ENCODE measurements at places on chromosomes 6 and 20. TPM values are rescaled to one million over a fixed set of nuclear protein-coding genes. Genes with fewer than 3 reads are reported as not detected.

DNA sequence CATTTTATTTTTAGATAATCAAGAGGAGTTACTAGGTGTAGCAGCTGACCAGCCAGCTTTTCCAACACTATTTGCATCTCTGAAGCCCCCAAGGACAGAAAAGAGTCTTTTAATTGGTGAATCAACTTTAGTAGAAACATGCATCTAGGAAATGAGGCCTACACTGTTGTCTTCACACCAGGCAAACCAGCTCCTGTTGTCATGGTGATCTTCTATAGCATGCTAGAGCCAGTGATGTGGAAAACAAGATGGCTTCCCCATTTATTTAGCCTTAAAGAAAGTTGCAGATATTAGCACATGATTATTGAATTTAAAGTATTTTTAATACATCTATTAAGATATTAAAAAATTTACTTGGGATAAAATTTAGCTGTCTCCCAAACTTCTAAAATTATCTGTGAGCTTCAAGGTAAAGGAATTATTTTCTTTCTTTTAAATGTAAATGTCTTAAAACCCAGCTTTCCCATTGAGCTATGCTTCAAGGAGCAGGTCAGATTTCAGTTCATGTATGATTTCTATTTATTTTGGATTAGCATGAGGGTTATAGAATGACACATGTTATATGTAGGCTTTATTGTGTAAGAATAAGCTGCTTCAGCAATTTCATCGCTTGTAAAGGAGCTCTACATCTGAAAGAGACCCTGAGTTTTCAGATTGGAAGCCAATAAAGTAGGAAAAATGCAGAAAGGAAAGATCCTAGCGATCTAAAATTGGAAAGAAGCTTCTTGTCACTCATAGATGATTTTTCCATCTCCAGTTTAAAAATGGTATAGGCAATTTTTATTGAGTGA lies 564.9 kb upstream of the CITED2 start:
- DNase-seq, result no peak

DNA sequence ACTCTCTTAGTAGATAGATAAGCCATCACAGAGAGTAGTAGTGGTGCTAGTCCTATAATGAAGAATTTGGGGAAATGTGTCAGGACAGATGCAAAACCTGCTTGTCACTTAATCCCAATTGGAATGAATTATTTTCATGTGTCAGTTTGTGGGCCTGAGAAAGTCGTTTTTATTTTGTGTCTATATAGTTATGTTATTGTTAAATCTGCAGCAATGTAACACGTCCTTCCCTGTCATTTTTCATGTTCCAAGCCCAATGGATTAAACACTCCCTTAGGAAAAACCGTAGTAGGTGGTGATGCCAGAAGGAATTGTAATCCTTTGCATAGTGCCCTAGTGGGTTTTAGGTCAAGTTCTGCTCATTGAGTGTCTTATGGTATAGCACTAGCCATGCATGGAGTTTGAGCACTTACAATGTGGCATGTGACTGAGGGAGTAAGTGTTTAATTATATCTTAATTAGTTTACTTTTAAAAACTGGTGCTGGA lies 105.9 kb upstream of the PRSS16 start:
- DNase-seq, result no peak

DNA sequence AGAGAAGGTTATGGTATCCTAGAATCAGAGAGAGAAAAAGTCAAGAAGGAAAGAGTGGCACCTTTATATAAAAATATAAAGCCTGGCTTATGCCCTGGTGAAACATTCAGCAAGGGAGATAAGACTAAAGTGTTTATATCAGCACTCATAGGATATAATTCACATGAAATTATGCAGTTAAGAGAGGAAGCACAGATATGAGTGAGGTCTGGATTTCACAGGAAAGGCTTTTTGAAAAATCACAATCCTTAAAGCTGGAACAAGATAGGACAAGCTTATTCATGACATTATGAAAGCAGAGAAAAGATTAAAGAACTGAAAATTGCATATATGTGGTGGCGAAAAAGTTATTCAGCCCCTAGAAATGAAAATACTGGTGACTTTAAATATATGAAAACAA lies 181.2 kb upstream of the FLRT3 start:
- DNase-seq, result peak; percentile 10

DNA sequence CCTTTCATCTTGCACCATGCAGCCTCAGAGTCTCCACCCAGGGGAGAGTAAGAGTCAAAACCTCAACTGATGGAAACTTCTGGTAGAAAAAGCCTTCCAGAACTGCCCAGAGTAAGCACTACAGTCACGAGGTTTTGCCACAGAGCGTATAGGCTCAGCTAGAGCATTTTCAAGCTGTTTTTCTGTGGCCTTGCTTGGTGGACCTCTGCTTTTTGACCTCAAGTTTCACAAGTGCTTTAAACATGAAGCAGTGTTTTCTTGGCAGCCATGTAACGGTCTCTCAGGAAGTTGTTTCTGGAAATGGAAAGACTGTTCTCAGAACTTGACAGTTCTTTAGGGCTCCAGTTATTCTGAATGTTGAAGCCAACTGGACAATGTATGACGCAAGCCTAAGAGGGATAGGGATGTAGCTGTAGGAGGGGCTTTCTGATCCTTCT lies 146.5 kb downstream of the ZDHHC14 start:
- DNase-seq, result peak; percentile 45

DNA sequence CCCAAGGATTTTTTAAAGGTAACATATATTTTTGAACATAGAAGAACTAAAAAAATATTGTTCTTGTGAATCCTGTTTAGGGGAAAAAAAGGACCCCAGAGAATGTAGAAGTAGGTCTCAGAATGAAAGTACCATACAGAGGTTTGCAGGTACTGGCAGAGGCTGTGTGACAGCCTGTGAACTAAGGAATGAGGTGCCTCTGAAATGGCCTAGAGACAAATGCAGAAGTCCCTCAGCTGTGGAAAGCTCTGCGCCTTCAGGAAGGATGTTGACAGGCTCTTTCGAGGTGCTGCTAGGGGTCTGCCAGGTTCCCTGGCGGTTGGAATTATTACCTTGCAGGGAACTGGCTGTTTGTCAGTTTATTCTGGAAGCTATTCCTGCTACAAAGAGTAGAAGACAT lies 8.6 kb upstream of the TUBB2B start:
- no peak for DNase-seq

CDH26 gene
- total RNA-seq, result 0.86 TPM

TUBB1 gene
- not detected for total RNA-seq

DNA sequence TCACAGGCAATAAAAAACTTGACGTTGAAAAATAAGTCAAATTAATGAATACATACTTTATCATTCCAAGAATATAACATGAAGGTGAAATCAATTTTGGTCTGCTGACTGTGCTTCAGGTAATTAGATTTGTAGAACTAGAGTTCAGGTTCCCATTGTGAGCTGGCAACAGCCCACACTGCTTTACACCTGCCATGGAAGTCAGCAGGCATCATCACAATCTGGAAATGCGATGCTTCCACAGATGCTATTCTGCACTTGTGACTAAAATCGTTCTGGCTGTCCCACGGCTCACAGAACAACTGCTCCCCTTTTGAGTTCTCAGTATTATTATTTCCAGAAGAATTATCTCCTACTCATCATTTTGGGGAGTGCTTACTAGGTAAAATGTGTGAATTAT lies 62.6 kb upstream of the THEMIS start:
- no peak for DNase-seq

- no peak for DNase-seq
Observed at GRCh38 chr6:29447670-29448069, 8.6 kb downstream of the OR10C1 start.

- peak; percentile 55 for DNase-seq
Observed at GRCh38 chr20:6122873-6123648, at the start of gene FERMT1. Gene FERMT1, minus strand, starts transcription at chr20:6123030. Its CDS starts 3,476 bp downstream, at chr20:6119554.

SNAP91 gene
- total RNA-seq, result under 0.01 TPM

DNA sequence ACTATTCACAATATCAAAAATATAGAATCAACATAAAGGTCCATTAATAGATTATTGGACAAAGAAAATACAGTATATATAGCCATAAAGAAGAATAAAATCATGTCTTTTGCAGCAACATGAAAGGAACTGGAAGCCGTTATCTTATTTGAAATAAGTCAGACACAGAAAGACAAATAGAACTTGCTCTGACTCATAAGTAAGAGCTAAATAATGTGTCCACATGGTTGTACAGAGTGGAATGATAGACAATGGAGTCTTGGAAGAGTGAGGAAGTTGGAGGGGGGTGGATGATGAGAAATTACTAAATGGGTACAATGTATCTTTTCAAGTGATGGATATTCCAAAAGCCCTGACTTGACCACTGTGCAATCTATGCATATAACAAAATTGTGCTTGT lies 613.5 kb downstream of the PHF3 start:
- DNase-seq, result no peak

DNA sequence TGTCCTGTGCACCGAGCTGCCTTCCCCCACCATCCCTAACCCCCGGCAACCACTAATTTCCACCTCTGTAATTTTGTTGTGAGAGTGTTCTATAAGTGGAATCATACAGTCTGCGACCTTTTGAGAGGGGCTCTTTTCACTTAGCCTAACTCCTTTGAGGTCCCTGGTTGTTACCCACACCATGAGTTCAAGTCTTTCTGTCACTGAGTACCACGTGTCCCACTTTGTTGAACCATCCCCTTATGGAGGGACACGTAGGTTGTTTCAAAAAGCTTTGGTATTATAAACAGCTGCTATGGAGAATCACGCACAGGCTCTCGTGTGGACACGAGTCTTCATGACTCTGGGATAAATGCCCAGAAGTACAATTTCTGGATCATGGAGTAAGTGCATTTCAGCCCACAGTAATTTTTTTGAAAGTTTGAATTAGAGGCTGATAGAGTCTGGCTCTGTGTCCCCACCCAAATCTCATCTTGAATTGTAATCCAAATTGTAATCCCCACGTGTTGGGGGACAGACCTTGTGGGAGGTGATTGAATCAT lies 9.5 kb downstream of the FAM209B start:
- DNase-seq, result no peak

OXT gene
- not detected for total RNA-seq

DNA sequence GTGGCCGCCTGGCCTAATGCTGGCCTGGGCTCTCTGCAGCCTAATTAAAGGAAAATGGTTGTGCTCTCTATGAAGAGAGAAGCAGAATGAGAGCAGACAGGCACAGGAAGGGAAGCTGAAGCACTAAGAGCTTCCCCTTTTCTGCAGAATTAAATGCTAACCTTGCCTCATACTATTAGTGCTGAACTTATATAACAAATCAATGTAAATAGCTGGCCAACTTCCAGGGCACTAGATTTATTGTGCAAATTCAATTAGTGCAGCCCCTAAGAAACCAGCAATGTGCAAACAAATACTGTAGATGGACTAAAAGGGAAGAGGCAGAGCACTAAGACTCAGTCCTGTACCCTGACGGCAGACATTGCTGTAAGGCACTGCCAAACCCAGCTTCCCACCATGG lies 36.1 kb upstream of the INSM1 start:
- DNase-seq, result no peak

DNA sequence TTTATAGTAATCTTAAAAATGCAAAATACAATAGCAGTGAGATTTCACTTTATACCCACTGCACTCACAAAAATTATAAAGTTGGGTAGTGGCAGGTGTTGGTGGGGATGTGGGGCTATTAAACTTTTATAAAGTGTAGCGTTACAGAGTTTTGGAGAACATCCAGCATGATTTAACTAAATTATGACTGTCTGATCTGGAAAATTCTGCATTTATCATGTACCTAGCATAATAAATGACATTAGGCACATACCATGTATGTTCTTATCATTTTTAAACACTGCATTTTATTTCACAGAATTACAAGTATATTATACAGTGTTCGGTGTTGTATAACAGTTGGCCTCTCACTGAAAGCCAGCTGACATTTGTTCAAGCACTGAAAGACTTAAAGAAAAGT lies 169.9 kb downstream of the ADGB start:
- DNase-seq, result no peak

DNA sequence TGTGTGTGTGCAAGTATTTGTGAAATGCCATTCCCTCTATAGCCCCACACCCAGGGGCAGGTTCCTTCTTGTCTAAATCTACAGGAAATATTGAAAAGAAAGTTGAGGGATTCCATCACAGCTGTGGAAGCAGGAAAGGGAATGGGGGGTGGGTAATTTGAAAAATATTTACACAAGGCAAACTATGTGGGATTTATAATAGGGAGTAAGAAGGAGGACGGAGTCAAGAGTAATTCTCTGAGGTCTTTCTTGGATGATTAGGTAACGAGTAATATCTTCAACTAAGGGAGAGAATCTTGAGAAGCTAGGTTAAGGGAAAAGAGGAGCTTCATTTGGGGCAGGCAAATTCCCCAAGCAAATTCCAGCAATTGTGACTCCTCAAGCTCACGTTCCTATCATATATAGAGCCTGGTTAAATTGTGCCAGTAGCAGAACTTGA lies 113.5 kb upstream of the SGK1 start:
- DNase-seq, result no peak

- DNase-seq, result peak; percentile 32
Observed at GRCh38 chr6:105607636-105608621, 205.0 kb upstream of the PREP start.

GRCh38 chr20:15487682-15488081 lies 1085.6 kb downstream of the KIF16B start:
- DNase-seq, result no peak

SEL1L2 gene
- total RNA-seq, result not detected

DNA sequence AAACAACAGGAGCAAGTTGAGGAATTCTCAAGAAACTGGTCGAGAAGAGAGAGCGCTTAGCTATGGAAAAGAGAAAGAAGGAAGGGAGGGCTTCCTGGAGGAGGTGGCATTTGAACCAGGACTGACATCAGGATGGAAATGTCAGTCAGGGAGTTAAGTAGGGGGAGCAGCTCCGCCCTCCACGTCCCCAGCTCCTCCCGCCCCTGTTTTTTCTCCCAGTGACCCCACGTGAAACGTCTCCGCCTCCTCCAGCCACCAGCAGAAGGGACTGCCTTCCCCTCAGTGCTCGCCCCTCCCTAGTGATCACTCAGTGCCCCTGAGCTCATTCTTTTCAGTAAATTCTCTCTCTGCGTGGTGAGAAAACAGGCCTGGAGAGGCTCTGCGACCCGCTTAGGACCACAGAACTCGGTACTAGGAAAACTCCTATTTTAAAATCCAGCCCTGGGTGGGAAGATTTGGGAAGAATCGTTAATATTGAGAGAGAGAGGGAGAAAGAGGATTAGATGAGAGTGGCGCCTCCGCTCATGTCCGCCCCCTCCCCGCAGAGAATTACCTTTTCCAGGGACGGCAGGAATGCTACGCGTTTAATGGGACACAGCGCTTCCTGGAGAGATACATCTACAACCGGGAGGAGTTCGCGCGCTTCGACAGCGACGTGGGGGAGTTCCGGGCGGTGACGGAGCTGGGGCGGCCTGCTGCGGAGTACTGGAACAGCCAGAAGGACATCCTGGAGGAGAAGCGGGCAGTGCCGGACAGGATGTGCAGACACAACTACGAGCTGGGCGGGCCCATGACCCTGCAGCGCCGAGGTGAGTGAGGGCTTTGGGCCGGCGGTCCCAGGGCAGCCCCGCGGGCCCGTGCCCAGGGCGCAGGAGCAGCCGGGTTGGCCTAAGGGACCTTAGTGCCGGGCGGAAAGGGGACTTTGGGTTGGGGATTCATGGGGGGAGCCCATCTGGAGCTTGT lies 4.6 kb downstream of the HLA-DPB1 start:
- peak; percentile 34 for DNase-seq

Measured in fibroblast of villous mesenchyme (primary cell).